AG04449 (cell line): ENCODE measurements at places on chromosomes 12 and 14.

- DNase-seq: no peak
Measured at GRCh38 chr12:2457215-2457932, 337.4 kb upstream of the FKBP4 start.

DNA sequence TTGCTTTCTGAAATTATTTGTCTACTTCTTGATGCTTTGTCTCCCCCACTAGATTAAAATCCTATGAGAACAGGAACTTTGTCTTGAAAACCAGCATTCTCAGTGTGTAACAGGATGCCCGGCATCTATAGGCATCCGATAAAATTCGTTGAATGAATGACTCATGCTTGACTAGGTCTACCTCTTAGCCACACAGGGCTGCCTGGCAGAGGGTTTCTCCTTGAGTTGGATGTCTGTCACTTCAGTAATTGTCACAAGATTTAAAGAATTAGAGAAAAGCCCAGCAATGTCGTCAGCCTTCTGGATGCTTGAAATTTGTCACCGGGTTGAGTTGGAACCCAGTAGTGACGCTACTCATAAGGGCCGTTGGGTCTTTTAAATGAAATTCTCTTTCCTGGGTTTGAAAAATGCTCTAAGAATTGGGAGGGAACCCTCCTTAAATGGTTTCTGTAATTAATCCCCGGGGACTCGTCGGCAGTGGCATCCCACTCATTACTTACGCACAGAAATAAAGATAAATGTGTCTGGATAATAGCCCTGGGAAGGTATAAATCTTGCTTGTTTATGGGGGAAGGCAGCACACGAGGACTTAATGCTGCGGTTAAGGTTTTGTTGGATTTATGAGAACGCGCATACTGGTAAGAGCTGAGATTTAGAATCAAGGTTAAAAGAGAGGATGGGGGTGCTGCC lies 194.1 kb downstream of the AACS start:
- DNase-seq: no peak

DNA sequence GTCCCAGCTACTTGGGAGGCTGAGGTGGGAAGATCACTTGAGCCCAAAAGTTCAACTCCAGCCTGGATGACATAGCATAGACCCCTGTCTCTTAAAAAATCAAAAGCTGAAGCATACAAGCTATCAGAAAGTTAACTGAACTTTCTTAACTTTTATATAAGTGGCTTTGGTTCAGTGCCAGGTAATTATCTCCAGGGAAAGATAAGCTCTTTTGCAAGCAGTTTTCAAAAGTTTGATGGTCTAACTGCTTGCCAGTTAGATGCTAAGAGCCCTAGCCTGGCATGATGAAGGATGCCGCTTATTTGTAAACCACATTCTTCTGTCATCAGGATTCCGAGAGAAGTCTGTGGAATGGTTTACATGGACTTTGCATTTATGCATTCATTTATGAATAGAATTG lies 409.1 kb downstream of the AEBP2 start:
- no peak for DNase-seq

- DNase-seq: no peak
Measured at GRCh38 chr14:81272317-81272716, 51.6 kb upstream of the GTF2A1 start.

GRCh38 chr12:19760611-19761010 lies 321.3 kb downstream of the AEBP2 start:
- DNase-seq: no peak

DNA sequence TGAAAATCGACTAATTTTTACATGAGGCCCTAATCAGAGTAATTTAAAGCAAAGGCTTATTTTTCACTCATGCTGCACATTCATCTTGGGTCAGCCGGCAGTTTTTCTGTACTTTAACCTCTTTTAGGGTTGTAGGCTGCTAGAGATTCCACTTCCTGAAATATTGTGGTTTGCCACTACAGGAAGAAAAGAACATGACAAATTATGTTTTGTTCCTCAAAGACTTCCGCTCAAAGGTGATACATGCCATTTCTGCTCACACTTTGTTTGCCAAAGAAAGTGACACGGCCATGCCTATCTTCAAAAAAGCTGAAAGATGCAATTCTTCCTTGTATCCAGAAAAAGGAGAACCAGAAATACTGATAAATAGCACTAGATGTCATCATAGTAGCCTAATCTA lies 183.4 kb upstream of the PPFIA2 start:
- no peak for DNase-seq

GRCh38 chr12:56839915-56840325 lies 76.8 kb downstream of the HSD17B6 start:
- no peak for DNase-seq

DNA sequence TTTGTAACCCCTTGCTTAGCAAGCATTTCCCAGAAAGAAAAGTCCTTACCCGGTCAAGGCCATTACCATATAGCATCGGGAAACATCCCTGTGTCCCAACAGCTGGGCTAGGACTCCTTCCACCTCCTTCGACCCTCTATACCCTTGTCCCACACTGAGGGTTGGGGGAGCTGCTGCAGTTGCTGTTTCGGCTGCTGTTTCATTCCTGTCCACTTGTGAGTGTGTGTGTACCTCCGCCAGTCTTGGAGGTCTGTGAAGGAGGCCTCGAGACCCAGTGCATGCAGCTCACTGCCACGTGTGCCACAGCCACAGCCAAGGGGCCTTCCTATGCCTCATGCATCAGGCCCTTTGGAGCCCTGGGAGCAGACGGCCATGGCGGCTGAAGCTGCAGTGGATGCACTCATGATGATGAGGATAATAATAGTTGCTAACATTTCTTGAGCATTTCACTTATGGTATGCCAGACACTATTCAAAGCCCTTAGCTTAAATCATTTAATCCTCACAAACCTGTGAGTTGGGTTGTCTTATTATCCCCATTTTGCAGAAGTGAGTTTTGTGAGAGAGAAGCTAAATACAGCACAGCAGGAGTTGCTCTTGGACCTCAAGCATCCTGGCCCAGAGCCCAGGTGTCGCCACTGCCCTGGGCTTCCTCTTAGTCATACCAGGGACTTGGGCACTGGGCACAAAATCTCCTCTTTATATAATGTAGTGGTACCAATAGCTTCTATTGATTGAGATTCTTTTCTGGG lies 156.5 kb downstream of the PRKCH start:
- no peak for DNase-seq

DNA sequence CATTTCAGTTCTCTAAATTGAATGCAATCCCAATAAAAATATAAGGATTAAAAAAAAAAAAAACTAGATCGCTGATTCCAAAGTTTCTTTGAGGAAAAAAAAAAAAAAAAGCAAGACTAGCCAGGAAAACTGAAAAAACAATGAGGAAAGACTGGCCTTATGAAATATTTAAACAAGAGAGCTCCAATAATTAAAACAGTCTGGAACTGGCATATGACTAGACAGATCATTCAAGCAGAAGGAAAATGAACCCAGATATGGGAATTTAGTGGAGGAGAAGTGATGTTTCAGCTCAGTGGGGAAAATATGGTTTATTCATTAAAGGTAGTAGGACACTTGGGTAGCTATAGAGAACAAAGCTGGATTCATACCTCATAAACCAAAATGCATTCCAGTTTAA lies 42.0 kb upstream of the TBC1D15 start:
- no peak for DNase-seq

GRCh38 chr12:99745121-99745520 lies 97.6 kb downstream of the GARIN6 start:
- DNase-seq: no peak

- no peak for DNase-seq
Measured at GRCh38 chr12:11648514-11649412, 711 bp upstream of the ETV6 start.

DNA sequence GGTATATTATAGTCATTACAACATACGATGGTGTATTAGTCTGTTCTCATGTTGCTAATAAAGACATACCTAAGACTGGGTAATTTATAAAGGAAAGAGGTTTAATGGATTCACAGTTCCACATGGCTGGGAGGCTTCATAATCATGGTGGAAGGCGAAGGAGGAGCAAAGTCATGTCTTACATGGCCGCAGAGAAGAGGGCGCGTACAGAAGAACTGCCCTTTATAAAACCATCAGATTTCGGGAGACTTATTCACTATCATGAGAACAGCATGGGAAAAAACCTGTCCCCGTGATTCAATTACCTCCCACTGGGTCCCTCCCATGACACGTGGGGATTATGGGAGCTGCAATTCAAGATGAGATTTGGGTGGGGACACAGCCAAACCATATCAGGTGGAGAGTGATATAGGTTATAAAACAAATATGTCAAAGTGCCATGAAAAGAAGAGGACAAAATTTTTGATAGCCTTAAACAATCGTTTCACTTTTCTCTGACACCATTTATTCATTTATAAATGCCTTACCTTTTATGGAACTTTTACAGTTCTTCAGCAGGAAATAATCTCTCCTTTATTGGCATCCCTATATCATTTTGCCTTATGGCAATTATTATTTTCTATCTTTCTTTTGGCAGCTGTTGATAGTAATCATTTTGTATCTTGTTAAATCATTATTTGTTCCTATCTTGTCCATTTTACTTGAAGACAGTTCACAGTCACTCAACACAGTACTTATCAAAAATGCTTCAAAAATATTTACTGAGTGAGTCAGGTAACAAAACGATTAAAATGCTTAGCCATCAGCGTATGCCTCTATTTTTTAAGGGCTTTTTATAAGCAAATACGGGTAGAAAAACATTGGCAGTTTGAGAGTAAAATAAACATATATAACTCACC lies 196.0 kb downstream of the RAD51B start:
- DNase-seq: no peak

- no peak for DNase-seq
Measured at GRCh38 chr14:51004801-51005526, 60.7 kb upstream of the PYGL start.

GRCh38 chr14:85531141-85531586 lies 1.2 kb downstream of the FLRT2 start:
- no peak for DNase-seq

GRCh38 chr12:53231921-53232645 lies at the start of gene RARG:
TSS of gene RARG (minus strand) at chr12:53232209. CDS start at chr12:53227545, 4,664 bp downstream.
- DNase-seq: no peak

DNA sequence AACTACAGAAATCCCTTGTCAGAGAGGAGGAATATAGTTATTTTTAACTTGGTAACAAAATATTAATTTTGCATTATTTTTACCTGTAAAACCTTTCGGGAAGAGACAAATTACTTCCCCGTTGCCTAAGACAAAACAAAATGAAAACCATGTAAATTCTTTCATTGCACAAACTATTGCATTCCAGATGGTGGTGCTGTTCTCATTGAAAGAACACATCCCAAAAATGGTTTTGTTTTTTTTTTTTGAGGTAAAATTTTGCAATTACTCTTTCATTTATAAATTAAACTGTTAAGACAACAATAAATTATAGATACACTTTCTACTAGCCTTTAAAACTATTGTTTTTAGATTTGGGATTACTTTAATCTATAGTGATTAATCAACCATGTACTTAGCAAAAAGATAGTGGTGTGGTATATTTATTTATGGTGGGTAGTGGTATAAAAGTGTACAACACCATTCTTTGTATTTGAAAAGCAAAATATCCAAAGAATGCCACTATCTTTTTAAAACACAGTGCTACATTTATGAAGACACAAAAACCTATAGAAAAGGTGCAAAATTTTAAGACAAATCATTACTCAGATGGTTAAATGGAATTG lies 115.5 kb downstream of the SLC38A1 start:
- DNase-seq: no peak

DNA sequence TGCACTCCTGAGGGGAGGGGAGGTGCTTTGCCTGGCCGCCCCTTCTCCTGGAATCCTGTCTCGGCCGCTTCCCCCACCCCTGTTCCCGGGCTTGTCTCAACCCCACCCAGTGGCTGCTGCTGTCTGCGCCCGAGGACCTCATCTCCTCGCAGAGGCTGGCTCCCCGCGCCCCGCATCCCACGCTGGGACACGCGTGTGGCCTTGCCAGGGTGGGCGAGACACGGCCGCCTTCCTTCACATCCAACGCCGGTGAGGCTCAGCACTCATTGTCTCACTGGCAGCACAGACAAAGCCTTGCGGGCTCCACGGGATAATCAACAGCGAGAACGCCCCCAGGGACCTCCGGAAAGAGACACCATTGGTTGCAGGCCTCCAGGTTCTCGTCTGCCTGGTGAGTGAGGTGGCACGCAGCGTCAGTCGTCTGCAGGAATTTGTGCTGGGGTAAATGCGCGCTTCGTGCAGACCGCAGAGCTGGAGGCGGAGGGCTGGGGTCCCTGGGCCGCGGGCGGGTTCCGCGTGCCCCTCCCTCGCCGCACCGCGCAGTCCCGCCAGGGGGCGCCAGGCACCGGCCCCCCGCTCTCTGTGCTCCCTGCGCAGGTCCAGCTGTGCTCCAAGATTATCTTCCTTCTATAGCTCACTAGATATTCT lies 26.8 kb downstream of the CCDC177 start:
- DNase-seq: no peak

DNA sequence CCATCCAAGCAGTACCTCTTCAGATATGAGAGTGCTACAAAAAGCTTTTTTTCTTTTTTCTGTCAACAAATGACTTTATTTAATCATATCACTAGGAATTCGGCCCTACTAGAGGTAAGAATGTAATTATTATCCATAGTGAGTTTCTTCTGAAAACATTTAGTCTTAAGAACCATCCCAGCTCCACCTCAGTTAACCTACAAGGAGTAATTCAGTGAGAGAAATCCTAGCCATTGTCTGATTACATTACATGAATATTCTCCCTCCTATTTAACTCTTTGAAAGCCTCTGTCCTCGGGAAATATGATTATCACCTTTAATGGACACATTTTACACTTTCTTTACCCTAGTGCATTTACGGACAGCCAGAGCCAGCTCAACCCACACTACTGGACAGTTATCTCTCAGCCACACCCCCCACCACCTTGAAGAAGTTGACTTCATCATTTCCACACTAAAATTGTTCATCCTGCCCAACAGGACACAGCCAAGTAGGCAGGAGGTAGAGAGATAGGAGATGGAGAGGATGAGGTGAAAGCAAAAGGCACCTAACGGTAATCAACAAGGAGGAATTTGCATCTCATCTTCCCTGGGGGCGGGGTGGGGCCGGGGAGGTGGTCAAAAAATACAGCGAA lies 1.3 kb downstream of the PPFIA2 start:
- no peak for DNase-seq

DNA sequence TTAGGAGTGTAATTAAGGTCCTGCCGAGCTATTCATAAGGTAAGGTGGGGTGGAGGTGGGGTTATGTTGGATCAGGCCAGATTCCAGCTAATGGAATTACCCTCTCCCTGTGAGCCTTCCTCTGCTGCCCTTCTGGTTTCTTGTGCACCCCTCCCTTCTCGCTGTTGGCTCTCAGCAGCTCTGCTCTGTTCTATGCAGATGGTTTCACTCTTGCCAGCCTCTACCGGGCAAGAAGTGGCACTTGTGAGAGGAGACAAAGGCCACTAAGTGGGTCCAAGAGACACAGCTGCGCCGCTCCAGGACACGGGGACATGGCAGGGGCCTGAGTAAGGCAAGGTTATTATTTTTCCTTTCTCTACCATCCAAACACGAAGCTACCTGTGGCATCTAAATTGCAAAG lies 334.4 kb downstream of the EMP1 start:
- no peak for DNase-seq
